Myocyte (in vitro differentiated cells): ENCODE measurements at places on chromosomes 6 and 20. TPM values are rescaled to one million over a fixed set of nuclear protein-coding genes. Genes with fewer than 3 reads are reported as not detected.

Gene BYSL
- 28.1 and 28.3 TPM in 2 replicates for total RNA-seq

Gene STX11
- total RNA-seq, result 0.57 and 1.9 TPM in 2 replicates

Gene NEU1
- 128 and 187 TPM in 2 replicates for total RNA-seq

Gene ISM1
- total RNA-seq, result not detected in 2 replicates

Gene HEY2
- total RNA-seq, result 0.08 TPM in 1 of 2 replicates, not detected in the other

Gene KHDC1L
- not detected in 2 replicates for total RNA-seq

Gene LCA5
- 7.4 and 9.0 TPM in 2 replicates for total RNA-seq

Gene COL11A2
- total RNA-seq, result 0.96 and 1.9 TPM in 2 replicates

Gene TMEM170B
- 8.5 and 8.7 TPM in 2 replicates for total RNA-seq

Gene RPL10A
- 794 and 894 TPM in 2 replicates for total RNA-seq
